ENCODE measurements at places on chromosomes 3 and 15.

DNA sequence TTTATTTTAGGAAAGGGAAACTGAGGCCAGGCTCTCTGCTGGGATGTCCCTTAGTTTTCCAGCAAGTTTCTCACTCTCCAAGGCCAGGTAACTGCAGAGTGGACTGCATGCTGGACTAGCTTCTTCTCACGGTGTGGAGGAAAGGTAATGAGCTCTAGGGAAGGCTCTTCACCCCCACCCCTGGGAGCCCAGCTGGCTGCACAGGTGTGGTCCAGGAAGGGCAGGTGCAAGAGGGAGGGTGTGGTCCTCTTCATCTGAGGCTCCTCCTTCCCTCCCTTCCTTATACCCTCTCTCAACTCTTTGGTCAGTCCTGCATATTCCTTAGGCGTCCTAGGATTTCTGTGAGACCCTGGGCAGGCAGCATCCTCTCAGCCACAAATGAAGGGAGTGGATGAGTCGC lies 33.9 kb downstream of the RNU5B-1 start:
- no peak for DNase-seq

DNA sequence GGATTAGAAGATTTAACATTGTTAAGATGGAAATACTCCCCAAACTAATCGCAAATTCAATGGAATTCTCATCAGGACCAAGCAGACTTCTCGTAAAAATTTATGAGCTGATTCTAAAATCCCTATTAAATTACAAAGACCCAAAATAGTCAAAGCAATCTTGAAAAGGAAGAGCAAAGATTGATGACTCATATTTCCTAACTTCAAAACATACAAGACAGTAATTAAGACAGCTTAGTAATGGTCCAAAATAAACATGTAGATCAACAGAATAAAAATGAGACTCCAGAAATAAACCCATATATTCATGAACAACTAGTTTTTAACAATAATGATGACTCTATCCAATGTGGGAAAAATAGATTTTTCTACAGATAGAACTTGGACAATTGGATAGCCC lies 148.7 kb downstream of the SI start:
- no peak for DNase-seq

DNA sequence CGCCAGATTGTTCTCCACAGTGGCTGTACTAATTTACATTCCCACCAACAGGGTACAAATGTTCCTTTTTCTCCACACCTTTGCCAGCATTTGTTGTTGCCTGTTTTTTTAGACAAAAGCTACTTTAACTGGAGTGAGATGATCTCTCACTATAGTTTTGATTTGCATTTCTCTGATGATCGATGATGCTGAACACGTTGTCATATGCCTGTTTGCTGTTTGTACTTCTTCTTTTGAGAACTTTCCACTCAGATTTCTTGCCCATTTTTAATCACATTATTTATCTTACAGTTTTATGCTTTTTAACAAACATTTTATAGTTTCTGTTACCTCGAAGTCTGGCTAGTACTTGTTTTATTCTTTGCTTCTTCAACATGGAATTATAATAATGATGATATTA lies 643.7 kb upstream of the ALCAM start:
- DNase-seq, result no peak

DNA sequence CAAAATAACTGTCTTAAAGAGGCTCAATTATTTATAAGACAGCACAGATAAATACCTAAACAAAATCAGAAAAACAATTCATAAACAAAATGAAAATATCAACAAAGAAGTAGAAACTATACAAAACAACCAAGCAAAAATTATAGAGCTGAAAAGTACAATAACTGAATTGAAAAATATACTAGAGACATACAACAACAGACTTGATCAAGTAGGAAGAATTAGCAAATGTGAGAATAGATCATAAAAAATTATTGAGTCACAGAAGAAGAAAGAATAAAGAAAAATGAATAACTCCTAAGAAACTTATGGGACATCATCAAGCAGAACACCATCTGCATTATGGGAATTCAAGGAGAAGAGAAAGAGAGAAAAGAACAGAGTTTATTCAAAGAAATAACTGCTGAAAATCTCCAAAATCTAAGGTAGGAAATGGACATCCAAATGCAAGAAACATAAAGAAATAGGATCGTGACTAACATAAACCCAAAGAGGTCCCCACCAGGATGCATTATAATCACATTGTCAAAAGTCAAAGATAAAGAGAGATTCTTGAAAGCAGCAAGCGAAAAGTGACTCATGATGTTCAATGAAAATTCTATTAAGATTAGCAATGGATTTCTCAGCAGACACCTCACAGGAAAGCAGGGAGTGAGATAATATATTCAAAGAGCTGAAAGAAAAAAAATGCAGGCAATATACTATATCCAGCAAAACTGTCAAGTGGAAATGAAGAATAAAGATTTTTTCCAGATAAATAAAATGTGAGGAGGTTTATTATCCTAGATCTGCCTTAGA lies 85.9 kb downstream of the DCLK3 start:
- DNase-seq, result no peak

GRCh38 chr3:158733656-158734055 lies 1.4 kb upstream of the RARRES1 start:
- no peak for DNase-seq

- no peak for DNase-seq
Measured at GRCh38 chr3:12230406-12230805, 58.5 kb upstream of the PPARG start.

GRCh38 chr15:57031082-57031481 lies 112.6 kb downstream of the TCF12 start:
- no peak for DNase-seq

- DNase-seq, result no peak
Measured at GRCh38 chr15:70855764-70856163, 1.8 kb upstream of the LARP6 start.

GRCh38 chr3:115922681-115923347 lies 299.5 kb downstream of the GAP43 start:
- peak; percentile 36 for DNase-seq

GRCh38 chr3:120410116-120410515 lies 40.7 kb downstream of the FSTL1 start:
- no peak for DNase-seq

DNA sequence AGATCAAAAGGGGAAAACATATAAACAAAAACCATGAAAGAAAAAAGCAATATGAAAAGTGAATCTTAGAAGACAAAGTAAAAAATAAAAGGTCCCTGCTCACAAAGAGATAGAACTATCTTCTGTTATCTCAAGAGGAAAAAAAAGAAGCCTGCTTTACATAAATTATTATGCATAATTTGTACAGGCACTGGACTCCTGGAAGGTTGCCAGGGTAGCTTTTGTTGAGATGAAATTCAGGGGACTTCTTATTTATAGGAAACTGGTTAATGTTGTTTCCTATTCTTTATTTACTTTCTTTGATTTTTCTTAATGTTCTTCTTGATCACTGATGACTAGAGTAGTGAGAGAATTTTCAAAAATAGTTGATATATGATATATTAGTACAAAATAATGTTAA lies 66.9 kb downstream of the PPM1L start:
- no peak for DNase-seq

- no peak for DNase-seq
Measured at GRCh38 chr15:101213570-101213969, 38.3 kb downstream of the CHSY1 start.

DNA sequence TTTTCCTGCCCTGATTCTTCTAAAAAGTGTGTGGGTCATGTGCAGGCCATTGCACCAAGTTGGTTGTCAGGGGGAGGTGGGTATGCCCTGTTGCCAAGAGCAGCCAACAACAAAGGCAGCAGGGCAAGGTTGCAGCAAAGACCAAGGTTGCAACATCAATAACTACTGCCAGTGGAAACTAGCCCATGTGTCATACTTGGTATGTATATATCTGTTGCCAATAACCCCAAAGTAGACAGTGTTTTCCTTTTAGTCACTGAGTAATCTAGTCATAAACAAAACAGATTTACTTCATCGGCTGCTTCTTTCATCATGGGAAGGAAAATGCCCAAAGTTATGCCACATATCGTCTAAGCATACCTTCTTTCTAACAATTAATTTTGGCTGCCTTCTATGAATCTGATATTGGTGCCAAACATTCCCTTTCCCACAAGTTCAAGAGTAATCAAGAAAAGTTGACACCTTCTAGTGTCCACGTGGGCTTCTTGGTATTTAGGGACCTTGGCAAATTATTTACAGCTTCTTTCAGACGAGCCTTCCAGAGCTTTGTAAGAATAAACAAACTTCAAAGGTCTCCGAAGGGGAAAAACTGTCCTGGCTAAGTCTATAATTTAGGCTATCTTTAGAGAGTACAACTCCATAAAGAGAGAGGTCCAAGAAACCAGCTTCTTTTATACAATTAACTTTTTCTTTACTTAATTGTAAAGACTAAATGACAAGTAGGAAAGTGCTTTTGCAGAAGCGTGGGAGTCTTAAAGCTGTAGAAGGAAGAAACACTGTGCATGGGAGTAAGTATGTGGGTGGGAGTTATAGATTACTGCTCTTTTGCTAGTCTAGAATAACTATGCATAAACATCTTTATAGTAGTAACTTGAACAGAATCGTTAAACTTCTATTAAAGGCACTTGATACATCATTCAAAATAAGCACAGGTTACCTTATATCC lies 10.0 kb upstream of the MBNL1 start:
- DNase-seq, result no peak

- no peak for DNase-seq
Measured at GRCh38 chr3:123397050-123397590, 51.8 kb downstream of the ADCY5 start.

GRCh38 chr15:94615688-94616087 lies 384.3 kb downstream of the MCTP2 start:
- no peak for DNase-seq
